ENCODE measurements at places on chromosomes 16 and 17.

- no peak for DNase-seq
These were observed 257 bp downstream of the SNAI3 start for GRCh38 chr16:88686062-88686438.

DNA sequence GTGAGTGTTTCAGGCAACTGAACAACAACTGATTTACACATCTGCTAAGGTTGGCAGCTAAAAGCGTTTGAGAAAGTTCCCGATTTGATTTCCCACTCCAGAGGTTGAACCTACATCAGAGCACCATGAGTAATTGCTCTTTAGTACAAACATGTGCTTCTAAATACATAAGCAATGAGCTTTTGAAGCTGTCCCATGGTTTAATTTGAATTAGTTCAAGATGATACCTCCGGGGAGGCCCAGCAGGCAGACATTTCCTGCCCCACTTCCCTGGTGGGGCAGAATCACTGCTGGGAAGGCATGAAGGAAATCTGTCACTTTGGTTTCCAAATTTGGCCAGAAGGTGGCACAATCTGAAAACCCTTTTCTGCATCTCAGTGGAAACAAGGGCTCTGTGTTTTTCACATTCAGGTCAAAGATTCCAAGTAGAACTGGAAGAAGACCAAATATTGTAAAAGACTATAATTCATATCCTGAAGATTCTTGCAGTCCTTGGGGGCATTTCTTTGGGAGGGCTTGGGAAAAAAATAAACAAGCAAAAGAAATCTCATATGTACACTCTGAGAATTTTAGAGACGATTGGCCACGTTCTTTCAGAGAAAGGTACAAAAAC, 176.2 kb upstream of the FAM20A start:
- peak; percentile 85 for DNase-seq

DNA sequence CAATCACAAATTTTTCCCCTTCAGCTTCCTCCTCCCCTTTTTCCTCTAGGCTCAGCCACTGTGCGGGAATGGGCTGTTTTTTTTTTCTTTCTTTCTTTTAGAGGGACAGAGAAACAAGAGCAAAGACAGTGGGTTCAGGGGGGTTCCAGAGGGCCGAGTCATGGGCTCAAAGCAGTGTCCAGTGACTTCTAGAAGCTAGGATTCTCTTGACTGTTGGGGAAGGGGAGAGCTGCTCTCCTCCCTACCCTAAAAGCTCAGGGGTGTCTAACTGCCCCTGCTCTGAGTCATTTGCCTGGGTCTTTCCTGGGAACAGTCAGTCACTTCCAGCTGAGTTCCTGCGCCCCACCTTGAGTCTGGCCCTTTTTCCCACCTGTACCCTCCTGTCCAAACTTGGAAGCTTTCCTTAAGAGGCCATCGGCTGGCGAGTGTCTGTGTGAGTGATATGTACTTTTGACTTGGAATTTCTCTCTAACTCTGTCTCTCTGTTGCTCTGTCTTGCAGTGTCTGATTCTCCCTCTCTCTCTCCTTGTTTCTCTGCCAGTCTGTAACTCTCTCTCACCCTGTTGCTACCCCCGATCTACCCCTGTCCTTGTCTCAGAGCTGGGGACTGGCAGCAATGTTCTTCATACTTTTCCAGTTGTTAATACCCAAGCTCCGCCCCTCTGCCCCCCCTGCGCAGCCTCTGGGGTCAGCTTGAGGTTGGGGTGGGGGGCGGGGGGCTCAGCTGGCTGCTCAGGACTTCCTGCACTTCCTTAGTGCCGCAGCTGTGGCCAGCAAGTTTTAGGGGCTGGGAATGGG, 2.4 kb downstream of the THRA start:
- peak; percentile 33 for DNase-seq

GRCh38 chr17:16040710-16041251, 41.2 kb downstream of the TTC19 start:
- DNase-seq: peak; percentile 34

GRCh38 chr16:88790312-88791211, 5.5 kb upstream of the PIEZO1 start:
- DNase-seq: no peak

- no peak for DNase-seq
These were observed 3.5 kb upstream of the UBALD2 start for GRCh38 chr17:76261421-76262215.

- DNase-seq: no peak
These were observed 91.1 kb downstream of the ASIC2 start for GRCh38 chr17:33202021-33202420.
